Transverse colon (tissue), 4 donors: ENCODE measurements at places on chromosomes 13 and 19.
A peak's percentile ranks its signal among the peaks of the same experiment; 100 is the strongest.

DNA sequence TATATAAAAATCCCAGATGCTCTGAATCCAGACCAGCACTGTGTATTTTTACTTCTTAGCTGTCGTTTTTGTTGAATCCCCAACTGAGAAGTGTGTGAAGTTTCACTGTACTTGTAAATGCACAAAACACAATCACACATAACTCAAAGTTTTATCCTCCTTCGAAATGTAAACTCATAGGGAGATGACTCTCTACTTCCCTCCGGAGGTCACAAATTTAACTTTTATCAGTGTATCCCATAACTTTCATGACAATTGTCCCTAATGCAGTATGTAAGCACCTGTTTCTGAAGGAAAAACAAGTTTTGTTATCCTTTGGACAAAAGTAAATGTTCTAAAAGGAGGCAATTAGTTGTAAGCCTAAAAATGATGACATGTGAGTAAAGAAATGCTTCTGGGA is 665.0 kb upstream of the SLITRK6 start:
- H3K36me3 ChIP-seq = no peaks in the 10 kb centered on the region
- H3K27ac ChIP-seq = no peak overlapping the region
- no peaks in the 10 kb centered on the region for H3K27me3 ChIP-seq
- no peak for DNase-seq
- no peak overlapping the region for H3K4me3 ChIP-seq

GRCh38 chr19:29385191-29385795 is 140.5 kb upstream of the VSTM2B start:
- H3K4me3 ChIP-seq = no peak overlapping the region
- no peak for DNase-seq
- H3K27ac ChIP-seq = no peak overlapping the region
- H3K4me1 ChIP-seq = no peaks in the 10 kb centered on the region
- H3K36me3 ChIP-seq = no peaks in the 10 kb centered on the region

GRCh38 chr13:50129081-50129705 is 113.9 kb downstream of the KCNRG start:
- peaks cover 65% of the 10 kb centered on the region for H3K27me3 ChIP-seq
- H3K4me3 ChIP-seq = peak overlapping the region; percentile 34
- H3K4me1 ChIP-seq = peaks cover 14% of the 10 kb centered on the region
- DNase-seq = no peak

- H3K27ac ChIP-seq = no peak overlapping the region
- H3K4me1 ChIP-seq = no peaks in the 10 kb centered on the region
- no peak overlapping the region for H3K4me3 ChIP-seq
Observed at GRCh38 chr13:48556817-48557216, 23.9 kb upstream of the RCBTB2 start.

GRCh38 chr19:45071969-45072790 is 4.1 kb downstream of the ZNF296 start:
- no peak overlapping the region for H3K4me3 ChIP-seq
- H3K4me1 ChIP-seq = peaks cover 17% of the 10 kb centered on the region
- no peak for DNase-seq
- no peaks in the 10 kb centered on the region for H3K27me3 ChIP-seq
- no peak overlapping the region for H3K27ac ChIP-seq

GRCh38 chr13:79988573-79988972 is 352.4 kb downstream of the SPRY2 start:
- H3K27ac ChIP-seq = peak overlapping the region; percentile 70
- peaks cover 6% of the 10 kb centered on the region for H3K4me1 ChIP-seq
- no peaks in the 10 kb centered on the region for H3K36me3 ChIP-seq
- no peak overlapping the region for H3K4me3 ChIP-seq

- DNase-seq = no peak
- H3K4me3 ChIP-seq = no peak overlapping the region
- no peaks in the 10 kb centered on the region for H3K4me1 ChIP-seq
- no peaks in the 10 kb centered on the region for H3K36me3 ChIP-seq
- no peaks in the 10 kb centered on the region for H3K27me3 ChIP-seq
Observed at GRCh38 chr13:42378383-42378780, 106.4 kb downstream of the AKAP11 start.

DNA sequence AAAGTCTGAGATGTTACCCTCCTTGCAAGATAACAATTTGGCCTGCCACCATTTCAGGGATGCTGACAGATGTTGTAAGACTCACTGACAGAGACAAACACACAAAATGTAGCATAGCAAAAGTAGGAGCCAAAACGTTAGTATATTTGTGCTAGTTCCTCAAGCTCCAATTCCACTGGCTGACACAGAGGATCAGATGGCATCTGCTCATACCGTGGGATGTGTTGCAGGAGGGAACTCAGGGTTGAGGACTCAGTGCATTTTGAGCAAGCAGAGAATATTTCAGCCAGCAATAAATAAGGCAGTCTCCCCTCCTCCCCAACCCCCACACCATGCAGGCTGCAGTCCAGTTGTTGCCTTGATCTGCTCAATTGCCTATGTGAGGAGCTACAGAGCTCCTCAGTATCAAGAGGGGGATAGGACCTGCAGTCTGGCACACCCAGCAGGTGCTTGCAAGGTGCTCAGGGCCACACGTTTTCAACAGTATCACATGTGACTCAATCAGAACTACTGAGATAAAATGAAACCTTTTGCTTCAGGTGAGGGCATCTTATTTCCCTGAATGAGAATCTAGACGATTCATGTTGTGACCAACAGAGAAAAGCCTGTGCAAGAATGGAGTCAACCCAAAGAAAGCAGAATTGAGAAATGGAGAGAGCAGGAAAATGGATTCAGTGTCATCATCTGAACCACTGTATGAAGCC is 23.6 kb upstream of the LRCH1 start:
- DNase-seq = no peak
- H3K36me3 ChIP-seq = no peaks in the 10 kb centered on the region
- peaks cover 6% of the 10 kb centered on the region for H3K4me1 ChIP-seq
- H3K4me3 ChIP-seq = no peak overlapping the region
- no peaks in the 10 kb centered on the region for H3K27me3 ChIP-seq

DNA sequence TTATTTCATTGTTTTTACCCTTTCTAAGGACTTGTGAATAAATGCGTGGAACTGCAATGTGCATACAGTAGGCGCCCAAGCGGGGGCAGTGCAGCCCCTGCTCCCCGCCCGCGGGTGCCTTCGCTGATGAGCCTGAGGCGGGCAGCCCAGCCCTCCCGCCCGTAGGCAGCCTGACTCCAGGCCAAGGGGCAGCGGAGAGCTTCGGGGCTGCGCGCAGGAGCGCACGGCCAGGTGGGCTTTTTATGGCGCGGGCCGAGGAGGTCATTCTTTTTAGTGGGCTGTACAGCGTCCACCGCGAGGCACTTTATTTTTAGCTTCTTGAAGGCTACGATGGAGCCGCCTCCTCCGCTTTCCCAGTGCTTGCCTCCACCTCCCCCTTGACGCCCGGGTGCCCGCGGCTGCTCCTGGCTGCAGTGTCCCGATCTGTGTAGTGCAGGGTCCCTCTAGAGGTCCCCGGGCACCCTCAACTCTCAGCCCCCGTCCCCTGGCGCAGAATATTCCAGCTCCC is 60.5 kb downstream of the CCNE1 start:
- DNase-seq = no peak
- peaks cover 32% of the 10 kb centered on the region for H3K27me3 ChIP-seq
- peaks cover 9% of the 10 kb centered on the region for H3K4me1 ChIP-seq

GRCh38 chr13:30123575-30123974 is 183.8 kb downstream of the KATNAL1 start:
- peaks cover 32% of the 10 kb centered on the region for H3K4me1 ChIP-seq
- no peak overlapping the region for H3K4me3 ChIP-seq
- no peaks in the 10 kb centered on the region for H3K27me3 ChIP-seq
- DNase-seq = no peak
- no peak overlapping the region for H3K27ac ChIP-seq
- no peaks in the 10 kb centered on the region for H3K36me3 ChIP-seq

- no peak for DNase-seq
- no peak overlapping the region for H3K4me3 ChIP-seq
- no peaks in the 10 kb centered on the region for H3K27me3 ChIP-seq
- no peak overlapping the region for H3K27ac ChIP-seq
Observed at GRCh38 chr13:40385858-40386180, 280.6 kb downstream of the FOXO1 start.

DNA sequence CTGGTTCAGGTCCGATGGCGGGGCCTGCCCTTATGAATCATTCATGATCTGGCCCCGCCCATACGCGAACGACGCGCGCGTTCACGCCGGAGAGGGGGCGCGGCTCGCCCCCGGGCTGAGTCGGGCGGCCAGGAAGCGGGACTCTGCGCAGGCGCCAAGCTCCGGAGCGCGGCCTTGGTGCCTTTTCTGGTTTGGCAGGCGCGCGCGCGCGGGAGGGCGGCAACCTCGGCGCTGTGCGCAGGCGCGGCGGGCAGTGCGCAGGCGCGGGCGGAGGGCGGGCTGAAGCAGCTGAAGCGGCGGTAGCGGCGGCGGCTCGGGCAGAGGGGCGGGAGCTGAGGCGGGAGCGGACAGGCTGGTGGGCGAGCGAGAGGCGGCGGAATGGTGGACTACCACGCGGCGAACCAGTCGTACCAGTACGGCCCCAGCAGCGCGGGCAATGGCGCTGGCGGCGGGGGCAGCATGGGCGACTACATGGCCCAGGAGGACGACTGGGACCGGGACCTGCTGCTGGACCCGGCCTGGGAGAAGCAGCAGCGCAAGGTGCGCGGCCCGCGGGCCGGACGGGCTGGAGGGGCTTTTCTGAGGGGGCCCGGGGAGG is at the start of gene ACTN4:
ACTN4 (plus strand) TSS at position 282 of the 598 bp plus-strand sequence; CDS start at position 379, 97 bp downstream.
- H3K27me3 ChIP-seq = no peaks in the 10 kb centered on the region
- H3K4me3 ChIP-seq = peak within 1 kb of the TSS; percentile 99
- H3K27ac ChIP-seq = peak within 1 kb of the TSS; percentile 99

- no peaks in the 10 kb centered on the region for H3K36me3 ChIP-seq
- no peak for DNase-seq
- no peak overlapping the region for H3K27ac ChIP-seq
- no peak overlapping the region for H3K4me3 ChIP-seq
Observed at GRCh38 chr13:22505489-22505888, 675.3 kb upstream of the SGCG start.
